ENCODE measurements at places on chromosomes 1 and 21. TPM values are rescaled to one million over a fixed set of nuclear protein-coding genes. Genes with fewer than 3 reads are reported as not detected.
A peak's percentile ranks its signal among the peaks of the same experiment; 100 is the strongest.

- DNase-seq = peak; percentile 22
- H3K27ac ChIP-seq = no peak overlapping the region
- peaks cover 5% of the 10 kb centered on the region for H3K36me3 ChIP-seq
- H3K4me3 ChIP-seq = no peak overlapping the region
Measured at GRCh38 chr1:77831976-77832711, 52.7 kb downstream of the MIGA1 start.

- no peak overlapping the region for H3K27ac ChIP-seq
- H3K36me3 ChIP-seq = no peaks in the 10 kb centered on the region
- no peak for DNase-seq
- no peak overlapping the region for H3K4me3 ChIP-seq
- peaks cover 7% of the 10 kb centered on the region for H3K27me3 ChIP-seq
Measured at GRCh38 chr1:165434281-165434680, 10.6 kb downstream of the RXRG start.

DNA sequence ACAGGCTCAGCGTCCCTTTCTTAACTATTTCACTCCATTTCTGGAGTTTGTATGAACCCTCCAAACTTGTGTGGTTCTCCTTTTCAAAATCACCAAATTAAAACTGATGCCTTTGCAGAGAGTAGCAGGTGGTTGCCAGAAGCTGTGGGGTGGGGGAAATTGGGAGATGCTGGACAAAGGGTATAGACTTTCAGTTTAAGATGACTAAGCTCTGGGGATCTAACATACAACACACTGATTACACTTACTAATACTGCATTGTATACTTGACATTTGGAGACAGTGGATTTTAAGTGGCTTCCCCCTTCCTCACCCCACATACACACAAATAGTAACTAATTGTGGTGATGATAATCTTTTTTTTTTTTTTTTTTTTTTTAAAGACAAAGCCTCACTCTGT is 11.1 kb upstream of the SCYL3 start:
- DNase-seq = no peak
- no peak overlapping the region for H3K4me3 ChIP-seq
- H3K27ac ChIP-seq = no peak overlapping the region

DNA sequence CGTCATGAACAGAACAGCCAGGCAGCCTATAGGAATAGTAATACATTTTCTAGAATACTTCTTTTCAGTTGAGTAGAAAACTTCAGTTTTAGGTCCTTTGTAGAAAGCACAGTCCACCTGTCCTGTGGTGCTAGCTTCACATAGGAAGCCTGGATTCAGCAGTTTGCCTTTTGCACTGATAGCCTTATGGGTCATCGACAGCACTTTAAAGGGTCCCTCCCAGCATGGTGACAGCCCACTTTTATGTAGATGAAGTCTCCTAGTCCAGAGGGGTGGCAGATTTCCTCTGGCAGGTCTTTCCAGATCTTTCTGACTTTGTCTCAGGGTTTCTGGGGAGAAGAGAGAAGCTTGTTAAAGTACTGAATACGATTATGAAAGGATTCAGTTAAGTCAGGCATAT is 161.4 kb upstream of the TNR start:
- no peaks in the 10 kb centered on the region for H3K4me1 ChIP-seq
- H3K4me3 ChIP-seq = no peak overlapping the region
- DNase-seq = no peak
- no peaks in the 10 kb centered on the region for H3K27me3 ChIP-seq
- no peaks in the 10 kb centered on the region for H3K36me3 ChIP-seq

DNA sequence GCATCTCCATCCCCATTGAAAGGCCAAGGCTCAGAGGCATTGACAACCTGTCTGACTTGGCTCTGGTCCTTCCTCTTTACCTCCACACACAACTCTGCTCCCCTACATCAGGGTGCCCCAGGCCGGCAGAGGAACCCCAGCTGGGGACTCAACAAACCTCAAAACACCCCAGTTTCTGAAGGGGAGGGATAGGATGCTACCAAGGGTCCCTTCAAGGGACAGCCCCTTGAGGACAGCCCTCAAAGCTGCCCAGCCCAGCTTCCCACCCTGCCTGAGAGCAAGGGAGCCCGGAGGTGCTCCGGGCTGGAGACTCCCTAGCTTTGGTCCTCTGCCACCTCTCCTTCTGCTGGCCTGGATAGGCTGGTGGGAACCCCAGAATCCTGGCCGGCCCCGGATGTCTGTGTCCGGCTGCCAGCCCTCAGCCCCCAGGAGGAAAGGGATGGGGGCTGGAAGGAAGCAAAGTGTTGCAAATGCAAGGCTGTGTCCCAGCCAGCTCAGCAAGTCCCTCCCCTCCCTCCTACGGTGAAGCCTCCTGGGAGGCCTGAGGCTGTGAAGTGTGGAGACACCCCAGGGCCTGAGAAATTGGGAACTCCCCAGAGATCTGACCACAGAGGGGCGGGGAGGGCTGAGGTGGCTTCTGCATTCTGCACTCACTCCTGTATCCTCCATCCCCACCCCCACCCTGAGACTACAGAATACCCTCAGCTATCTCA is 1.1 kb upstream of the MARCKSL1 start:
- no peak overlapping the region for H3K4me3 ChIP-seq
- H3K27ac ChIP-seq = no peak overlapping the region
- no peaks in the 10 kb centered on the region for H3K27me3 ChIP-seq

GRCh38 chr1:224861339-224861716 is 68.1 kb upstream of the DNAH14 start:
- H3K4me3 ChIP-seq = no peak overlapping the region
- no peaks in the 10 kb centered on the region for H3K36me3 ChIP-seq
- H3K27me3 ChIP-seq = peaks cover 6% of the 10 kb centered on the region
- DNase-seq = no peak
- no peak overlapping the region for H3K27ac ChIP-seq
- H3K4me1 ChIP-seq = no peaks in the 10 kb centered on the region

DNA sequence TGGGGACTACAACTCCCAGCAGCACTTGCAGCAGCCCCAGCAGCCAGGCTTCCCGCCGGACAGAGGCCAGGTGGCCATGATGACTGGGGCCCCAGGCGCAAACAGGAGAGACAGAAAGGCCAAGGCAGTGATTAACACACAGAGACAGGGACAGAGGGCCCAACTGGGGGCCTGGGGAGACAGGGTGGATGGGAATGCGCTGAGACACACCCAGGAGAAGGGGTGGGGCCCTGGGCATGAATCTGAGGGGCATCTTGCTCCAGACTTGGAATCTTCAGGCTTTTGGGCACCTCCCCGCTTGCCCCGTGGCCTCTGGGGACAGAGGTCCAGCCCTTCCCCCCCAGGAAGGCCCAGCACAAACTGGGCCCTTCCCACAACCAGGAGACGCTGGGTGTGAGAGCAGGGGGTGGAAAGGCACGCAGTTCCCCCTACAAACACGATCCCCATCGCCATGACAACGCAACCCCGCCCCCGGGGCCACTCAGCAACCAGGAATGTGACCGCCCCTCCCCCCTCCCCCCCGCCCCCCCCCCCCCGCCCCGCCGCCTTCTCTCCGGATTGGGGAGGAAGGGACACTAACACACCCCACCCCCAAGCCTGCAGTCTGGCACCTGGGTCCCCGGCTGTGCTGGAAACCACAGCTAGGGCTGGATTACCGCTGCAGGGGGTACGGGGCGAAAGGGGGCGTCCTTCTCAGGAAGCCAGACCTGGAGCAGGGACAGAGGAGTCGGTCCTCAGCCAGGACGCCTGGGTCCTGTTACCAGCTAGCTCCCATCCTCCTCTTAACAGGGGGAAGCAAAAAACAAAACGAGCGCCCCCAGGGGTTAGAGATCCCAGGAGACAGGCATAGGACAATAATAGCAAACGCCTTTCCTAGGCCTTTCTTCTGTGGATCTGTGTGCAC is 4.5 kb downstream of the HDGF start:
- DNase-seq = peak; percentile 91
- peak overlapping the region; percentile 92 for H3K4me3 ChIP-seq
- H3K36me3 ChIP-seq = peaks cover 36% of the 10 kb centered on the region
- no peaks in the 10 kb centered on the region for H3K27me3 ChIP-seq
- peak overlapping the region; percentile 98 for H3K27ac ChIP-seq

The SMIM11 gene
- total RNA-seq = 1.3 TPM

The CLEC20A gene
- total RNA-seq = not detected

DNA sequence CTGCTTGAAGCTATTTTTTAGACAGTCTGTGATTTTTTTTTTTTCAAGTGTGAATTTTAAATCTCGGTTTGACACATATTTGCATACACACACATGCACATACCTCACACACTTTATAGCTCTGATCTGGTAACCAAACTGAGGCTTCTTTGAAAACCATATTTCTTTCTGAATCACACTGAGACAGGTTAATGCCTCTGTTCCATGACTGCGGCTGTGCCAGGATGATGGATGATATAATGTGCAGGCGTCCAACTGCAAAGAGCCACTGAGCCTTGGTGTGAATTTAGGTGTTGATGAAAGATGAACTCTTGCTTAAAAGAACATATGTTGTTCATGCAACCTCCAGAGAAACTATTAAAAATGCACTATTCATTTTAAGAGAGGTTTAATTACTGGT is 504.0 kb upstream of the OLFM3 start:
- H3K36me3 ChIP-seq = no peaks in the 10 kb centered on the region
- no peaks in the 10 kb centered on the region for H3K27me3 ChIP-seq
- H3K4me3 ChIP-seq = no peak overlapping the region
- DNase-seq = no peak

The HES5 gene
- total RNA-seq = not detected

DNA sequence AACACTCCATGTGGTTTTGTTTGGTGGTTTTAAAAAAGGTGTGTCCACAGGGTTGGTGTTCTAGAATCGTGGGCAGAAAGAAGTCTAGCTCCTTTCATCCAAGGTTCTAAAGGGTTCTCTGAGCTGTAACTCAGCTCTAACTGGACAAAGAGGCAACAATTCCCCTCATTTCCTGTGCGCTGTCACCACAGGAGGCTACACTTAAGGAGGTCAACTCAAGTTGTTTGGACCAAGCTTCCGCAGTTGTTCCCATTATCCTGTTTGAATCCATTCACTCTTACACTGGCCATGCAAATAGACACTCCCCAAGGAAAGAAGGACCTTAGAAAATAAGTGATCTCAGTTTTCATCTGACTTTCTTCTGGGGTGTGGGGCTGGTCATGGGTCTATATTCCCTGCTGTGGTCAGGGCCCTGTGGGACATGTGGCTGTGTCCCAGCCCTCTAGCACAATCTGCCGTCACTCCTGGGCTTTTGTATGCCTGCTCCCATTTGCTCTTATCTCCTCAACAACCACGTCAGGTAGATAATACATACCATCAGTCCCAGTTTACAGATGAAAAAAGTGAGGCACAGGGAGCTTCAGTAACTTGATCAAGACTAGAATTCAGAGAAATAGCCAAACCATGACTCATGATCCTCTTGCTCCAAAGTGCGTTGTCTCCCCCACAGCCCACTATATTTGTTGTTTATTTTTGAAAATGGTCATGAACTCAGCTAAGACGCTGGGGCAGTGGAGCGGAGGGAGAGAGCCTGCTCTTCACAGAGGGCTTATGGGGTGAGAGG is 103.6 kb downstream of the RHOU start:
- H3K4me3 ChIP-seq = no peak overlapping the region
- H3K36me3 ChIP-seq = no peaks in the 10 kb centered on the region
- H3K27me3 ChIP-seq = peaks cover 10% of the 10 kb centered on the region
- DNase-seq = no peak
- H3K4me1 ChIP-seq = no peaks in the 10 kb centered on the region

DNA sequence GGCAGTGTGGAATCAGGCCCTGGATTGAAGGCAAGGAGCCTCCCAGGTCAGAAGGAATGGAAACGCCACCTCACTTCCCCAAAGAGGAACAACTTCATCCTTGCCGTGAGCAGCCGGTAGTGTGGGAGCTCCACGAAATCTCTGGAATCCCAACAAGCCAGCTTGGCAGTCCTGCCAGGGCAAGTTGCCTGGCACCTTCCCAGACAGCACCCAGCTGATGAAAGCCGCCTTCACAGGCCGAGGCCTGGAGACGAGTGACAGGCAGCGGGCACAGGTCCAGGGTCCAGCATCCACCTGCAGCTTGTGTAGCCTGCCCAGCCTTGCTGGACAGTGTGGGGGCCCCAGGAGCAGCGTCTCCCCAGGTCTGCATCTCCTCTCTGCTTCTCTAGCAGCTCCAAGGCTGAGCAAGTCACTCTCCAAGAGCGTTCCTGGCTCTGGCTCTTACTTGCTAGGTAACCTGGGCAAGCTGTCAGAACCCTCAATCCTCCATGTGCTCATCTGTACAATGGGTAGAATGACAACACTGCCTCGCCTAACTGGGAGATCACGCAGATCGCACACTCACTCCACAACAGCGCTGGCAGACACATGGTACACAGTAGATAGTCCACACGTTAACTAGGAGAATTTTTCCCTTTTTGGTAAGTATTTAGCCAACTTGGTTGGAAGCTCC is 43.0 kb downstream of the ACOT7 start:
- no peaks in the 10 kb centered on the region for H3K4me1 ChIP-seq
- H3K27me3 ChIP-seq = no peaks in the 10 kb centered on the region
- no peak for DNase-seq
- H3K4me3 ChIP-seq = no peak overlapping the region
- H3K27ac ChIP-seq = no peak overlapping the region

- peak; percentile 78 for DNase-seq
- no peaks in the 10 kb centered on the region for H3K36me3 ChIP-seq
- no peaks in the 10 kb centered on the region for H3K27me3 ChIP-seq
- H3K4me1 ChIP-seq = peaks cover 10% of the 10 kb centered on the region
- peak within 1 kb of the TSS; percentile 73 for H3K27ac ChIP-seq
- H3K4me3 ChIP-seq = peak within 1 kb of the TSS; percentile 65
Measured at GRCh38 chr21:36966066-36966820, at the start of gene HLCS. TSS of gene HLCS (minus strand) at chr21:36966669. CDS start at chr21:36966638, 31 bp downstream.

DNA sequence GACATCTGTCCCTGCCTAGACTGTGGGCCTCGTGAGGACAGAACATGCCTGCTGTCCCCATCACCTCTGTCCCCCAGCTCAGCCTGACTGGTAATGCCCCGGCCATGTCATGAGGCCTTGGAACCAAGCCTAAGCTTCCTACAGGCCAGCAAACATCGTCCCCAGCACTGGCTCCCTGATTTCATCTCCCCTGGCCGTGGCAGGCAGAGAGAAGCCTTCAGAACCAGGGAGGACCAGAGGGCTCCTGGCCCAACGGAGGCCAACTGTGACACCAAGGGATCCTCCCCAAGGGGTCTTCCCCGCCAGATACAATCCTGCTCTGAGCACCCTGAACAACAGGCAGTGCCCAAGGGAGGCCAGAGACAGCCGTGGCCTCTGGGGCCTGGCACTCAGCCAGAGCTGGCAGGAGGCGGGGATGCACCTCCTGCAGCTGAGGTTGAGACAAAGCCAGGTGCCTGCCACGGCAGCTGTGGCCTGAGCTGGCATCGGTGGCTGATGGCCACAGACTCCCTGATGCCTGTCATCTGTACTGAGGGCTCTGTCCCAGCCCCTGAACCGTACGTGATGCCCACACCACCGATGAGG is 9.9 kb upstream of the NPHP4 start:
- no peaks in the 10 kb centered on the region for H3K36me3 ChIP-seq
- no peak for DNase-seq
- no peak overlapping the region for H3K4me3 ChIP-seq
- no peak overlapping the region for H3K27ac ChIP-seq
